ENCODE measurements at places on chromosomes 3 and 15. TPM values are rescaled to one million over a fixed set of nuclear protein-coding genes. Genes with fewer than 3 reads are reported as not detected.

The SIDT1 gene
- 2.7 TPM for total RNA-seq

The GNAT1 gene
- not detected for total RNA-seq

The KCNAB1 gene
- 7.1 TPM for total RNA-seq

The COL6A5 gene
- not detected for total RNA-seq

The WDR72 gene
- total RNA-seq: not detected

The ARHGEF26 gene
- 44.7 TPM for total RNA-seq

- H3K36me3 ChIP-seq: no peaks in the 10 kb centered on the region
- no peak overlapping the region for H3K4me3 ChIP-seq
- no peak overlapping the region for H3K27ac ChIP-seq
- H3K27me3 ChIP-seq: no peaks in the 10 kb centered on the region
These were observed 62.8 kb upstream of the MEX3B start for GRCh38 chr15:82108489-82109078.

- no peak for DNase-seq
- no peak overlapping the region for H3K27ac ChIP-seq
- H3K4me3 ChIP-seq: no peak overlapping the region
- H3K4me1 ChIP-seq: no peaks in the 10 kb centered on the region
- H3K27me3 ChIP-seq: no peaks in the 10 kb centered on the region
These were observed 17.0 kb upstream of the OR5K1 start for GRCh38 chr3:98445949-98446406.

- no peak overlapping the region for H3K4me3 ChIP-seq
- H3K27ac ChIP-seq: no peak overlapping the region
- H3K4me1 ChIP-seq: peaks cover 22% of the 10 kb centered on the region
These were observed 46.8 kb downstream of the PIK3CA start for GRCh38 chr3:179194931-179195330.

DNA sequence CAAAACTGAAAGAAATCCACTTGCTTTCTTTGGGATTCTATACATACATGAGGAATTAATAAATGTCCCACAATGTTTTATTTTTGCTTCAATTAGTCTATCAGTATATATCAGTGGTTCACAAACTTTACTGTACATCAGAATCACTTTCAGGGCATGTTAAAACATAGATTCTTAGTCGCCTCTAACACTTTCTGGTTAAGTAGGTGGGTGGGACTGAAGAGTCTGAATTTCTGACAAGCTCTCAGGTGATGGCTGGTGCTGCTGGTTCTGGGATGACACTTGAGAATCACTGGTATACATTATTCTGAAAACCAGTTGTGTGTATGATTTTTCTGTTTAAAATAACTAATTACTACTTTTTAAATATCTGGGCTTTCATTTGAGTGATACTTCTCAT is 393.3 kb downstream of the TBC1D5 start:
- no peaks in the 10 kb centered on the region for H3K36me3 ChIP-seq
- no peaks in the 10 kb centered on the region for H3K4me1 ChIP-seq
- no peak for DNase-seq

DNA sequence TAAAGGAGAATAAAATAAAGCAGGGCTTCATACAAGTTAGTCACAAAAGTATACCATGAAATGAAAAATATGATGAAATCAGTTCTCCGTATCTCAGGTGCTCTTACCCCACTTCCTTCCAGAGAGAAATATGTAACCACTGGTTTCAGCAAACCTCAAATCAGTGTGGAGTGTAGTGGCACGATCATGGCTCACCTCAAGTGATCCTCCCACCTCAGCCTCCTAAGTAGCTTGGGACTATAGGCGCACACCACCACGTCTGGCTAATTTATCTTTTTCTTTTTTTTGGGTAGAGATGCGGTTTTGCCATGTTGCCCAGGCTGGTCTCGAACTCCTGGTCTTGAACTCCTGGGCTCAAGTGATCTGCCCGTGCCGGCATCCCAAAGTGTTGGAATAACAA is 24.2 kb downstream of the DENND4A start:
- no peak overlapping the region for H3K27ac ChIP-seq
- no peak for DNase-seq
- no peak overlapping the region for H3K4me3 ChIP-seq
- H3K36me3 ChIP-seq: no peaks in the 10 kb centered on the region

GRCh38 chr15:63967616-63968015 is 78.7 kb downstream of the DAPK2 start:
- DNase-seq: no peak
- no peaks in the 10 kb centered on the region for H3K27me3 ChIP-seq
- no peaks in the 10 kb centered on the region for H3K4me1 ChIP-seq
- no peak overlapping the region for H3K4me3 ChIP-seq
- H3K36me3 ChIP-seq: no peaks in the 10 kb centered on the region

DNA sequence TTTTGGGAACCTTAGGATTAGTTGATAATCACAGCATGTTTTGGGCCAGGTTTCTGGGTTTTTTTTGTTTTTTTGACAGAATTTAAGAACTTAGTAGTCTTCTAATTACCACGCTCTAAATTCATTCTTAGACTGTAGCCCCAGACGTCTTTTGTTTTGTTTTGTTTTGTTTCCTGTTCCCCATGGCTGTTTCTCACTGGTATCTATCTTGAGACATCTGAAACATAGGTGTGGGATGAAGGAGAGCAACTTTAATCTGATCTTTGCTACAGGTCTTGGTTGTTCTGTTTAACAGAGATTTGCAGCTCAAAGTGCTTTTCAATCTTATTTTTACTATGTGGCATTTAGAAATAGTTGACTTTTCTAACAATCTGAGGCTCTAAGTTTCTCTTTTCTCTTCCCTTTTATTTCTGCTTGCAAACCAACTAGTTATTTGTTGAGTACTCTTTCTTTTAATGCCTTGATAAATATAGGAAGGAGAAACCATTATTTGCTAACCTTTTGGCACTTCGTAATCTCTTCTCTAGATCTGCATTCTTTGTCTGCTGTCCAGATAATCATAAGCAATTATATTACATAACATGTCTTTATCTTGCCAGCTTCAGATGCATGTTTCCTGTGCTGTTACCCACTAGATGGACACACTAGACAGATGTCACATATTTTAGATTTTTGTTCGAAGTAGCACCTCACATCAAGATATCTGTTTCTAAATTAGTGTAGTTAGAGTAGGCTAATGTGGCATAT is 40.9 kb downstream of the FBXL2 start:
- no peaks in the 10 kb centered on the region for H3K4me1 ChIP-seq
- H3K4me3 ChIP-seq: no peak overlapping the region
- H3K27me3 ChIP-seq: no peaks in the 10 kb centered on the region
- DNase-seq: no peak

DNA sequence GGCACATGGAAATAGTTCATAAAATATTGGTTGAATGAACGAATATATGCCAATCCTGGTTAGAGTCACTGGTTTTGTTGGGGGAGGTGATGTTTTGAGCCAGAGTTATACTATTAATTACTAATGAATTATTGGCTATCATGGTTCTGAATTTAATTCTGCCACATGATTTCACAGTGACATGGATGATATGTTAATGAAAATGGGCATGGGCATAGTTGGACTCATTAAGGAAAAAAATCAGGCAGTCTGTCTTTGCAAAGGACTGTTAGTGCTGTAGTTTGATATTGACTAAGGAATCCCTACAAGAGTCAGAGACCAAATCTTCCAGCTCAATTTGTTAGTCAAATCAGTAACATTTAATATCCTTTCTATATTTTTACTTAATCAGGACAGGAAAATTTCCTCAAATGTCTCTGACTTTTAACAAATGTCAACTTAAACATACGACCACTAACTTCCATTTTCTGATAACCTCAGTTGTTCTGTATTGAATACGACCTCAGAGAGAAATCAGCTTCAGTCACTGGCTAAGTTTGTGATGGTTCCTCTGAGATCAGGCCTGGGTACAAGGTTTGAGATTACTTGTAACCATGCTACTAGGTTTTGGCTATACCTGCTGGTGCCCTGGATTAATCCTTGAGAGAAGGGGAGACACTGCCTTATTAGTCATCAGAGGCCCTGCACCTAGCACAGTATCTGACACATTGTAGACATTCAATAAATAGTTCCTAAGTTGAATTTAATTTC is 13.3 kb downstream of the NFKBIZ start:
- H3K27me3 ChIP-seq: no peaks in the 10 kb centered on the region
- peaks cover 13% of the 10 kb centered on the region for H3K4me1 ChIP-seq
- H3K4me3 ChIP-seq: no peak overlapping the region
- peaks cover 22% of the 10 kb centered on the region for H3K36me3 ChIP-seq
- no peak overlapping the region for H3K27ac ChIP-seq
- DNase-seq: no peak

DNA sequence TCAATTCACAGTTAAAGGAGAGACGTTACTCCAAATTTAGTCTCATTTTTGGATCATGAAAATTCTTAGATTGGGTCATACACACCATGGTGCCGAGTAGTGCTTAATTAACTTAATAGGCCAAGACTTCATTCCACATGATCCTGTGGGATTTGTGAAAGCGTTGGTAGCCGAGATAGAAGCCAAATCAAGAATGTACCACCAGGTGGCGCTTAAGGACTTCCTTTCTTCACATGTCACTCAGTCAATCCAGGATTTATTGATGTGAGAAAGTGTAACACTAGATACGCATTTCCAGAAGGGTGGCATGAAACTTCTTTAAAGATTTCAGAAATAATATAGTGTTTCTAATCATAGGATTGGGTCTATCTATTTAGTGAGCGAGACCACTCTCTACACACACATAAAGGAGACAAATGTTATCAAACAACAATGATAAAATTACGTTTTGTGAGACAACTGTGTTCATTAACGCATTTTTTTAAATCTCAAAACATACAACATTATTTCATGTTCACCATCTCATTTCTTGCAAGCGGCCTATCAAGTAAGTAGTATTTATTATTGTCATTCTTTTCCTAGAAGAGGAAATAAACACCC is 436.1 kb downstream of the CHL1 start:
- no peaks in the 10 kb centered on the region for H3K36me3 ChIP-seq
- DNase-seq: no peak
- H3K4me3 ChIP-seq: no peak overlapping the region

DNA sequence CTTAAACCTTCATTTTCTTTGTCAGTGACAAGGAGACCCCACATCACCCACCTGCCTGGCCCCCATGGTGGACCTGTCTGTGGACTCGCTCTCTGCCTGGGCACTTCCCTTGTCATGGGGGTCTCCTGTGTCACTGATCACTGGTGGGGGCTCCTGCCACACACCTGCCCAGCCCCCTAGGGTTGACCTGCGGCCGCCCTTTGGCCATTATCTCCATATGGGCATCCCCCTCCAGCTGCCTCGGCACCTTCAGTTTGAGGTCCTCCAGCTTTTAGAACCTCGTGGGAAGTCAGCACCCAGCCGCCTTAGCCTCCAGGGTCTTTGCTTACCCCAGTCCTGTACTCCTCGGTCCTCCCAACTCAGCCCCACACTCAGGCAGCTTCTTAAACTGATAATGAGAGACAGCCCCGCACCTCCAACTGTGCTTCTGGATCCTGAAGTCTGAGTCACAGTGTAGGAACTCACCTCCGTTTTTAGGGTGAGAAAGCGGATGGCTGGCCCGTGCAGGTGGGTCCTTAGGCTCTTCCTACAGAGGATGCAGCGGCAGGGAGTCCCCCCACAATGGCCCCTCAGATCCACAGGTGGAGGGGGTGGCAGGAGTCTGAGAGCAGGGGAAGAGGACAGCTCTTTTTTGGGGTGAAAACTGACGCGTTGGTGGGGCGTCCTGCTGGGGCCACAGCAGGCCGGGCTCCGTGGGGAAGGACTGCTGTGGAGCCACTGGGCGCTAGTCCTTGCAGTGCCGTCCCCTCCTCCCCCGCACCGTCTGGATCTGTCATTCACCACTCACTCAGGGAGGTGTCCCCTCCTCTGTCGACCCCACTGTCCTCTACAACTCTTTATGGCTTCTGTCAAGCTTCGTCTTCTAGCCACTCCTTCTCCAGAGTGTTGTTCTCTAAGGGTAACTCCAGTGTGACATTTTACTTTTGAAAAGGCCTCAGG is 8.7 kb upstream of the PRR23E start:
- H3K4me3 ChIP-seq: no peak overlapping the region
- DNase-seq: no peak
- H3K27me3 ChIP-seq: no peaks in the 10 kb centered on the region
- no peaks in the 10 kb centered on the region for H3K4me1 ChIP-seq
